Occipital lobe (tissue), 3 donors: ENCODE measurements at places on chromosomes 16 and 17. TPM values are rescaled to one million over a fixed set of nuclear protein-coding genes. Genes with fewer than 3 reads are reported as not detected.

The CCL16 gene
- total RNA-seq = not detected

The NEUROD2 gene
- total RNA-seq = 70.3 TPM

The RAB37 gene
- 1.1 TPM for total RNA-seq

The HEATR9 gene
- total RNA-seq = not detected

The DUS1L gene
- total RNA-seq = 21.4 TPM

The SLC12A3 gene
- total RNA-seq = not detected

The CASKIN1 gene
- total RNA-seq = 23.6 TPM

The MYH3 gene
- 1.4 TPM for total RNA-seq

The NPIPA8 gene
- total RNA-seq = 1.4 TPM

The KRTAP4-9 gene
- not detected for total RNA-seq

The SCIMP gene
- total RNA-seq = 0.16 TPM

The TNFRSF17 gene
- total RNA-seq = not detected

The SULT1A4 gene
- total RNA-seq = 0.94 TPM

GRCh38 chr17:19755821-19756510 lies 7.9 kb upstream of the ALDH3A1 start:
- DNase-seq = no peak

DNA sequence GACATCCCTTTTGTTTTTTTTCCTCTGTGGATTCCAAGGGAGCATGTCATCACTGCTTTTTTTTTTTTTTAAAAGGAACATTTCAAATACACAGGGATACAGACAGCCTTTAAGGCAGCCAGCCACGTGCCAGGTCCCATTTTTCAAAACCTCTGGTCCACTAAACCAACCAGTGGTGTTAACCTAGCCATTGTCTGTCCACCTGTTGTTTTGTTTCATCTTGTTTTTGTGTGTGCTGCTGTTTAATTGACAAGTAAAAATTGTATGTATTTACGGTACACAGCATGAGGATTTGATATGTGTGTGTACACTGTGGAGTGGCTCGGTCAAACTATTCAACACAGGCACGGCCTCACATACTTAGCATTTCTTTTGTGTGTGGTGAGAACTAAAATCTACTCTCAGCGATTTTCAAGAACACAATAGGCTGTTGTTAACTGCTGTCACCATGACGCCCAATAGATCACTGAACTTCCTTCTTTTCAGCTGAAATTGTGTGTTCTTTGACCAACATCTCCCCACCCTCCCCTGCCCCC lies 19.2 kb downstream of the TMEM114 start:
- DNase-seq = no peak

DNA sequence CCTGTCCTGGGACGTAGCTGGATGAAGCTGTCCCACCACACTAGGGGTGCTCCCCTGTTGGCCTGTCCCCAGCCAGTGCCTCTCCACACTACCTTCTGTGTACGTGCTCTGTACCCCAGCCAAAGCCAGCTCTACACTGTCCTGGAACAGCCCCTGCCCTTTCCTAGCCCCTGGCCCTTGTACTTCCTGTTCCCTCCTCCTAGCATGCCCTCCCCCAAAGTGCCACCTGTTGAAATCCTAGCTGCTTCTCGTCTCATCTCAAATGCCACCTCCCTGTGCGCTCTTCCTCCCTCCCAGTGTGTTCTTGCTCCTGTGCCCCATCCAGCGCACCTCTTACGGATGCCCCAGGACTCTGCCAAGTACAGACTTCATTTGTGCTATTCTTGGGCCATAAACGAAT lies 33.5 kb downstream of the IRX3 start:
- DNase-seq = no peak

DNA sequence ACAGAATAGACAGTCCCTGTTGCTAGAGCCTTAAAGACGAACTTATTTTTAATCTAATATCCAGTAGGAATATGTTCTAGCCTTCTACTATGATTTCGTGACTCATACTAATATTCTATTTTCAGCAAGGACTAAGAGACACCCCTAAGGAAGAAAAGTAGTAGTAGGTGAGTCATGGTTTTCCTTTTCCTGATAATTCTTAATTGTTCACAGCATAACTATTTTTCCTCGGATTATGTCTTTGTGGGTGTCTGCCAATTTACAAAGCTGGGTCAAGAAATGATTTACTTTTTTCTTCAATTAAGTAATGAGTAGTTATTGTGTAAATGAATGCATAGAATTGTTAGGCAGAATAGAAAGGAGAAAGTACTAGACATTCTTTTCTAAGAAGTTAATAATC lies 292.2 kb downstream of the TOX3 start:
- no peak for DNase-seq

DNA sequence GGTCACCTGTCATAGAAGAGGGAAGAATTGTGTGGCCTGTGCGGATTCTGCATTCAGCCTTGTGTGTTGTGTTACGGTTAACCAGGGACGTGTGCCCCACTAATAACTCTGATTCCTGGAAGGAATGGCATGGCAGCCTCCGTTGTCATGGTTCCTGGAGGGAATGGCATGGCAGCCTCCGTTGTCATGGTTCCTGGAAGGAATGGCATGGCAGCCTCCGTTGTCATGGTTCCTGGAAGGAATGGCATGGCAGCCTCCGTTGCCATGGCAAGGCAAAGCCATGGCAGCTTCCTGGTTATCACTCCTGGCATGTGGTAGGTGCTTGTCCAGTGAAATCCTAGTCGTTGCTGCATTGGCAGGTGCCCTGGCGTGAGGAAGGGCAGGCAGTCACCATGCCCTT lies 8.9 kb downstream of the SPG7 start:
- DNase-seq = no peak

DNA sequence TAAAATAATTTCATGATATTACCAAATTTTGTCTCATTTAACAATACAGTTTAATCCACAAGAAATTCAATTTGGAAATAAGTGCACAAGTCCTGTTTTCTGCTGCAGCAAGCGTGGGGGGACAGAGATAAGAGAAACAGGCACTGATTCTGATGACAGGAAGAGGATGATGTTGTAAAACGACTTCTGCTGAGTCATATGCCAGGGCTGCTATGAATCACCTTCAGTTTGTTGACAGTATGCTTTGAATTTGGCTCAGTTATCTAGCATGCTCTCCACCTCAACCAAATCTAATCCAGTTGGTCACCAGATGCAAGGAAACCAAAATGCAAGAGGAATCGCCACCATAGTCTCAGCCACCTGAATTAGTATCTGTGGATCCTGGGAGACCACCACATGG lies 244.1 kb upstream of the MON1B start:
- no peak for DNase-seq

GRCh38 chr17:48815311-48815710 lies 1.7 kb downstream of the TTLL6 start:
- no peak for DNase-seq

DNA sequence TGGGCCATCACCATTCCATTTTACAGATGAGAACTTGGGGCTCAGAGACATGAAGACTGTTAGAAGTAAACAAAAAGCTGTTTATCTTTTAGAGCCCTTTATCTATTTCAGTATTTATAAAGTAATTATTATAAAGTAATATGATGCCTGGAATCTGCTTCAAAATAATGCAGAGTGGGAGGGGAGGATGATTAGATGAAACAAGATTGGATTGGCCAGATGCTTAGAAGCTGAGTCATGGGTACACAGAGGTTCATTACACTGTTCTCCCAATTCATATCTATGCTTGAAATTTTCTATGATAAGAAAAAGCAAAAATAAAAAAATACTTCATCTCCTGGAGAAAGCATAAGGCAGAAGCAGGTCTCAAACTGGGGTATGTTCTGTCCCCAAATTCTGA lies 29.4 kb downstream of the TOM1L2 start:
- DNase-seq = no peak

GRCh38 chr17:8966926-8967325 lies 1.4 kb upstream of the PIK3R5 start:
- DNase-seq = no peak

DNA sequence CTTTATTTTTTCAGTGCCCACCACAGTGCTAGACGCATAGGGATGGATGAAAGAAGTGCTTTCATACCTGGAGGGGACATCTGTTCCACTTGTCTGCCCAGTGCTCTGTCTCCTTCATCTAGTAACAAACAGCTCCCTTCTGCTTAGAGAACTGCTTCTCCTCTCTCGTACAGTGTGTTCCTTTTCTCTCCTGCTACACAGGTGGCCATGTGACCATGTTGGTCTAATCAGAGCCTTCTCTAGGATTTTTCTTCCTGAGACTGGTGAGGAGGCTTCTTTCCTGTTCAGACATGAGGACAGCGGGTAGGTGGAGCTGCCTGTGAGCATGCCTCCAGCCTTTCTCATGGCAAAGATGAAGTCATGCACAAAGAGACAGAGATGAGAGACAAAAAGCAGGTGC lies 182.7 kb downstream of the TMEM132E start:
- no peak for DNase-seq

DNA sequence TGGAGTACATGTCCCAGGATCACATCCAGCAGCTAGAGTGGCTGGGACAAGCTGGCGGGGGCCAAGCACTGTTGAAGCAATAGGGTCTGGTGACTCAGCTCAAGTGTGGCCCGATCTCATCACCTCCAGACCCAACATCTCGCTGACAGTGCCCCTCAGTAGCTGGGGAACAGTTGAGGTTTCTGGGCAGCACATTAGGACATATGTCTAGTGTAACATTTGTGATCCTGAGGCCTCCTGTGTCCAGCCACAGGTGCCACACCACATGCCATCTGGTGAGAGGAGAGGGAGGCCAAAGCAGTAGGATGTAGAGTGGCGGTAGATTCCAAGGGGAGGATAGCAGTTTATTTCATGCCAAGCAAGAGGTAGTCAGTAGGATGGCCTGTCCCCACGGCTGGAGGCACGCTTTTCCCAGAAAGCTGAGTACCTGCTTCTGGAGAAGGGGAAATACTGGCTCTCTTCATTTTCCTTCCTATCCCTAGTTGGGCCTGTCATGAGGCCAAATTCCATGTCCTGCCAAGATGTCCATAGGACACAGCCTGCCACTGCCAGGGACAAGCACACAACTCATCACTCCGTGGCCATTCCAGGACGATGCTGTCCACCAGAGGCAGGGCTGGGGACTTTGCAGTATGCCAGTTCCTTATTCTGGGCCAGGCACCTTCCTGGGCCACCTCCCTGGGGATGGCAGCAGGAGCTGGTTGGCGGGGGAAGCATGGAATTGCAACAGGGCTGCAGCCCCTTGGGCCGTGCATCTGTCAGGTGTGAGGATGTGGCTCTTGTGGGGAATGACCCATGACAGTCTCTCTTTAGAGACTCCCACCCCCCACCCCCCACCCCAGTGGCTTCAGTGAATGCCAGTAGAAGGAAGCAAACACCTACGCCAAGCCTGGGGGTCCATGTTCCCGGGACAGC lies 24.0 kb downstream of the GGA3 start:
- no peak for DNase-seq

DNA sequence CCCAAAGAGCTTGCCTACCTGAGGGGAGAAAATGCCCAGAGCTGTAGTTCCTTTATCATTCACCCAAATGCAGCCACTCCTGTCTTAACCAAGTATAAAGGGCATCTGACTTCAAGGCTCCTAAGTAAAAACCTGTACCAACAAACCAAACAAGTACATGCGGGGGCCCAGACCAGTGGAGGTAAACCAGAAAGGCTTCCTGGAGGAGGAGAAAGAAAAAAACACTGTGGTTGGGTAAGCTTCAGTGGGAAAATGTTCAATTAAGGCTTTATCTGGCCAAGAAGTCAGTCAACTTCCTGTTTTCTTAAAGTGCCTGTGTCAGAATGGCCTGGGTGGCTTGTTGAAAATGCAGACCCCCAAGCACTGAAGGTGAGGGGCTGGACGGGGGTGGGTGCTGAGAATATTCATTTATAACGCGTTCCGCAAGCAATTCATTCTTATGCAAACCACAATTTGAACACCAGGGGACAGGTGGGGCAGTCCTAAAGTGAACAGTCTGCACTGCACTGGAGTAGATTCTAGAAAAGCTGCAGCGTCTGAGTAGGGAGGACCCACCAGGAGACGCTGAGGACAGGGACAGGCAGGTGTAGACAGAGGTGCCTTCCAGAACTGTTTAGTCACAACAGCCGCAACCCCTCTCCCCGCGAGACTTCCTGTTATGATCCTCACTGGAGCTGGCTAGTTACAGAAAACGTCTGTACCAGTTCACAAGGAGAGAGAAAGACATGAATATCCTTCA lies 467.1 kb downstream of the SOX9 start:
- DNase-seq = no peak

GRCh38 chr17:12316021-12316420 lies 295.3 kb downstream of the MAP2K4 start:
- no peak for DNase-seq

GRCh38 chr17:15892244-15892643 lies 52.7 kb upstream of the ADORA2B start:
- DNase-seq = no peak

DNA sequence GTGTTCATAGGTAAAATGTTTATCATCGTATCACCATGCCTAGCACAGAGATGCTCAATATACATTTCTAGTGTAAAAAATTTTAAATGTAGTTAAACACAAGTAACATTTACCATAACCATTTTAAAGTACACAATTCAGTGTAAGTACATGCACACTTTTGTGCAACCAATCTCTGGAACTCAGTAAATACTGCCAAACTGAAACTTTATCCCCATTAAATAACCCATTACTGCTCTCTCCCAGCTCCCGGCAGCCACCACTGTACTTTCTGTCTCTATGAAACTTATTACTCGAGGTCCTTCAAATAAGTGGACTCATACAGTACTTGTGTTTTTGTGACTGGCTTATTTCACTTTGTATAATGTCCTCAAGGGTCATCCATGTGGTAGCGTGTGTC lies 29.0 kb downstream of the RMI2 start:
- DNase-seq = no peak

DNA sequence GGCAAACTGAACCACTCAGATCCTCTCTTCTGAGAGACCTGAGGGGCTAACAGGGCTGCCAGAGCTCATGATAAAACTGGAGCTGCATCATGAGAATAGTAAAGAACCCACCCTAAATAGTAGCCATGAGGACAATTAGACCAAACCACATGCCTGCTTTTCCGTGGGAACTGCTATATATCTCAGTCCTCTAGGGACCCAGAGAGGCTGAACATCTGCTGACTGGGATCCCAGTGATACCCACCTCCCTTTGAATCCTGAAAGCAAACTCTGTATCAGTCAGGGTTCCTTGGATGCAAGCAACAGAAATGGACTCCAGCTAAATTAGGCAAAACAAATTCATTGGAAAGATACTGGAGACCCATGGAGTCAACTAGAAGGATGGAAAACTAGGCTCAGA lies 6.5 kb downstream of the MT1X start:
- no peak for DNase-seq

- DNase-seq = no peak
These were observed 134.2 kb downstream of the PRKCA start for GRCh38 chr17:66436631-66437030.

- no peak for DNase-seq
These were observed 183.8 kb upstream of the CHMP6 start for GRCh38 chr17:80807882-80808281.

GRCh38 chr16:11708421-11708820 lies 34.2 kb downstream of the TXNDC11 start:
- no peak for DNase-seq

GRCh38 chr17:27526604-27527002 lies 70.4 kb downstream of the KSR1 start:
- no peak for DNase-seq

- DNase-seq = peak; percentile 28
These were observed 215.7 kb upstream of the CIBAR2 start for GRCh38 chr16:85327731-85328675.
